ENCODE measurements at places on chromosomes 7 and 10.

DNA sequence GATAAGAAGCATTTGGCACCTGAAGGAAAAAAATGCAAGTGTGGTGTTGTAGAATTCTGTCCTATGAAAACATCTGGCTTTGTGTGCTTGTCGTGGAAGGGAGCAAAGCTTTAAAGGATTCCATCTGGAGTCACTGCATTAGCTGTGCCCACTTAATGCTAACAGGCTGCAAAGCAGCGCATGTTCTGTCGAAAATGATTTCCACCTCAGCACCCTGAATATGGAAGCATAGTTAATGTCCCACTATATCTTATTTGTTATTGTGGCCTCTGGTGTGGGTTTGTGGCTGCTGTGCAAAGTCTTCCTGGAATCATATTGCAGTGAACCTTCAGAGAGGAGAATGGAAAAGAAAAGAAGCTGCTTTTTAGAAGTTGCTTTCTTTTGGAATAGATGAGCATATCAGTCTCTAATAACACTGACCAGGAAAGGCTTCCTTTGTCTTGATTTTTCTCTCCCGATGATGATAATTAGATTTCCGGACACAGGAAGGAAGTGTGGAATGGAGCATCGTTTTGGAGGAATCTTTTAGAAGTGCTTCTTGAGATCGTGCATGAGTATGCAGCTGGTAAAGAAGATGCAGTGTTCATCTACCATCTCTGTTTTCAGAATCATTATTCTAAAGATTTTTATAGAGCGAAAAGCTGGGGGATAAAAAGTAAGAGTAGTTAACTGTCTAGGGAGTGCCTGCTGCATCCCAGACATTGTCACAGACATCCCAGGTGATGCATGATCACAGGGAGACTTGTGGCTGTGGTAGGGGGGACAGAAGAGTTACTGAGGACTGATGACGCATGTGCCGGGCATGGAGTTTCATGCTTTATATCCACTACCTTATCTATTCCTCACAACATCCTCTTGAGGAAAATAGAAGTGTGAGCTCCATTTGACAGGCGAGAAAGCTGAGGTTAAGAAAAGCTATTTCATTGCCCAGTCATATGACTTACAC lies 54.6 kb downstream of the TEX36 start:
- no peak for DNase-seq

- DNase-seq: no peak
Observed at GRCh38 chr10:70761031-70761601, 24.1 kb downstream of the TBATA start.

GRCh38 chr10:117718986-117719920 lies 176.7 kb downstream of the EMX2 start:
- no peak for DNase-seq

- DNase-seq: no peak
Observed at GRCh38 chr10:89078724-89079672, 88.4 kb downstream of the FAS start.

DNA sequence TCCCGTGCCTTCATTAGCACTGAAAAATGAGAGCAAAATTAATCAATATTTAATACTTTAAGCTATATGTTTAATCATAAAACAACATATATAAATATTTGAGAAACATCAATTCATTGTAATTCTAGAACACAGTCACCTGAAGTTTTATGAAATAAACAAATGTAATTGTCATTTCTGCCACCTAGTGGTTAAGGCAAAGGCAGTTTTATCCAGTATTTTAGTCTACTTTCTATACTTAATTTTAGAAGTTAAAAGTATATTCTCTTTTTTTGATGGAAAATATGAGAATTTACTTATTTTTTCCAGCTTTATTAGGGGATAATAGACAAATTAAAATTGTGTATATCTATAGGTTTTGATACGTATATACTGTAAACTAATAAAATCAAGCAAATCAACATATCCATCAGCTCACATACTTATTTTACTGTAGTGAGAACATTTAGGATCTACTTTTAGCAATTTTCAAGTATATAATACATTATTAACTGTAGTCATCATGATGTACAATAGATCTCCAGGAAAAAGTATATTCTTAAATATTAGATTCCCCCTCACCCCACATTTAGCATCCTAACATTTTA lies 16.9 kb downstream of the PCGF6 start:
- DNase-seq: no peak

DNA sequence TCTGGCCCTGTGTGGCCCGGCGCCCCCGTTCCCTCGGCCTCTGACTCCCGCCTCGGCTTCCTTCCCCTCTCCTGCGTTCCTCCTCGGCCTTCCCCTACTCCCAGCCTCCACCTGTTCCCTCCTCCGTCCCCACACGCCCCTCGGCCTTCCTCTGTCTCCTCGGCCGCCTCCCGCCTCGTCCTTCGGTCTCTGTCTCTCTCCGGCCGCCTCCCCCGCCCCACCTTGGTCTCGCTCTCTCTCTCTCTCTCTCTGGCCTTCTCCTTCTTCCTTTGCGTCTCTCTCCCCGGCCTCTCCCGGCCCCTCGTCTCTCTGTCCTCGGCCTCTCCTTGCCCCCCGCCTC lies 588 bp downstream of the GET4 start:
- DNase-seq: no peak

GRCh38 chr7:94396037-94396431 lies 1.3 kb downstream of the COL1A2 start:
- DNase-seq: no peak

DNA sequence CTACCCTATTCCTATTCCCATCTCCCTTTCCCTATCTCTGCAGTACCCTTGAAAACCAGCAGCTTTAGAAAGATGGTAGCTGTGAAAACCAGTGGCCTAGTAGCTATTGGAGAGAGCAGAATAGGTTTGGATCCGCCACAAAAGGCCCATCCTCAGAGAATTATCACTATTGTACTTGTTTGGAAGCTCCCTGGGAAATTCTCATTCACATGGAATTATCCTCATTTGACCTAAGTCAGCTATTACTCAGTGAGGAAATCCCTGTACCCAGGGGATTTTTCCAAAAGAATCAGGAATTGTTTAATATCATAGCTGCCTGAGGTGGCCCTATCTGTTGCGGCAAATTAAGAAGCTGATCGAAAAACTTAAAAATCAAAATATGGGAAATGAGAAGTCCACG lies 51.6 kb downstream of the DGKI start:
- DNase-seq: no peak

DNA sequence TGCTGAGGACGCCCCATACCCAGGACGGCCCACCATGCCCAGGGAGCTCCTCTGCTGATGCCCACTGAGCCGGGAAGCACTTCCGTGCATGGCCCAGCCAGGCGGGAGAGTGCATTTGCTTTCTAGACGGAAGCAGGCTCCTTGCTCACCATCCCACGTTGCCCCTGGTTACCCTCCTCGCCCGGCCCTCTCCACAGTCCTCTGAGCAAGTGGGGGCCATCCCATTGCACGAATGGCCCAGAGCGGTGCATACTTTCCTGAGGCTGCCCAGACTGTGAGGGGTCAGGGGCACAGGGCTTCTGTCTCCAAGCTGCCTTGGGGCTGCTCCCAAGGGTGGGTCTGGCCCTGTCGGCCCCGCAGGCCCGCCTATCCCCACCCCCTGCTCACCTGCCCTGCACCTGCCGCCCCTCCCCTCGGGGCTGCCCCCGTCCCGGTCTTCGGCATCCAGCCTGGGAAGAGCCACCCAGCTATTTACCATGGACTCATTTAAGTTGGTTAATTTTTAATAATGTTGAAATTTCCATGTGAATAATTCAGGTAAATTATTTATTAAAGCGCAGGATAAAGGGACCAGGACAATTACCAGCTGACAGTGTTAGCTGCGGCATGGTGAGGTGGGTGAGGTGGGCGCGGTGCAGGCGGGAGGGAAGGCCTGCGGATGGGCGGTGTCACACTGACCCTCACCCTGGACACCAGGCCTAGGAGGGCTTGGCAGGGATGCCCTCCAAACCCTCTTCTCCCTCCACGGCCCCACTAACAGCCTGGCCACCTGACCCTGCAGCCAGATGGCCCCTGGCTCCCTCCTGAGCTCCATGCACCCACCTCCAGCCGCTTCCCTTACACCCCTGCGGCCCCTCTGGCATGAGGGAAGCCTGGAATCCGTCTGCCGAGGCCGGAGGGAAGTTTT lies 104.4 kb downstream of the MICALL2 start:
- DNase-seq: no peak

DNA sequence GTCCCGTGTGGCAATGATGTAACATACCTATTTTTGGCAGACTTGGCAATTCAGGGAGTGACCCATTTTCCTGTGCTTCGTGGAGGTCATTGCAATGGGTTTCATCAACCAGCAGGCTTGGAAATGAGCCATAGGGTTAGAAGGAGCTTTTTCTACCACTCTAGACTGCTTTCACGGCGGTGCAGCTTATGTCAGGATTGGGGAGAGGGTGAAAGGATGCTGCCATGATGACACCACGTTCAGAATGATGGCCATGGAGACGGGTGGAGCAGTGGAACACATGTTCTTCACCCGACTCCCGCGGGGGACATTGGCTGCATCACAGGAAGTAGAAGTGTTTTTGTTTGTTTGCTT lies 220.2 kb downstream of the EMX2 start:
- DNase-seq: no peak

GRCh38 chr10:89207801-89208551 lies 859 bp upstream of the CH25H start:
- DNase-seq: no peak

DNA sequence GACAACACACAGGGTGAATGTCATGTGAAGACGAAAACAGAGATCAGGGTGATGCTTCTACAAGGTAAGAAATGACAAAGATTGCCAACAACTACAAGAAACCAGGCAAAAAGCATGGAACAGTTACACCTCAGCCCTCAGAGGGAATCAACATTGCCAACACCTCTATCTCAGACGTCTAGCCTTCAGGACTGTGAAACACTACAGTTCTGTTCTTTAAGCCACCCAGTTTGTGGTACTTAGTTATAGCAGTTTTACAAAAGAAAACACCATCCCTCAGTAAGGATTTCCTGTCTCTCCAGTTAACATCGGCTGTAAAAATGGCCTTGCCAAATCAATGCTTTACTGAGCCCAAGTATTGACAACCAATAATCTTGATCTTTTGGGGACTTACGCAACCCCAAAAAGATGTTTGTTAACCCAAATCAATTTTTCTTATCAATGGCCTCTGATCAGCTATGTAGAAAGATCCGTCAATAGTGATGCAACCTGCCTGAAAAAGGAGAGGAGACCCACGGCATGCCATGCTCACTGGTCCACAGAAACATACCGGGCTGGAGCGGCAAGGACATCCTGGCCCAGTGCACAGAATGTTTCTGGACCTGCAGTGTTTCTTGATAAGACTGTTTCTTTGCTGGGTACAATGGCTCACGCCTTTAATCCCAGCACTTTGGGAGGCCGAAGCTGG lies 44.0 kb downstream of the AKR1D1 start:
- no peak for DNase-seq

- DNase-seq: no peak
Observed at GRCh38 chr10:89653410-89653869, 8.4 kb upstream of the PANK1 start.

DNA sequence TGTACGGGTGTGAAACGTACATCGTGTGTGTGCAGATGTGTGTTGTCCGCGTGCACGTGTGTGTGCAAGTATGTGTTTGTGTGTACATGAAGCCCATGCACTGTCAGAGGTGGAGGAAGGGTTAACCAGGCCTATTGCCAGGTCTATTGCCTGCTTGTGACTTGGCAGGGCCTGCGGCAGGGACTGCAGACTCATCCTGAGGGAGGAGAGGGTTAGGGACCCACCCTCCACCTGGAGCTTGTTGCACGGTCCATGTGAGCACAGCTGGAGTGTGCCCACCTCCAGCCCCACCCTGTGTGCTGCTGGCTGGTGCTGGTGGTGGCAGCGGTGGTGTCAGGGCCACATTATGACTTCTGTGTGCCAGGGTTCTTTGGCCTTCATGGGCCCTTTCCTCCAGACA lies 7.1 kb upstream of the AQP1 start:
- DNase-seq: no peak

- no peak for DNase-seq
Observed at GRCh38 chr7:106418526-106418925, 133.7 kb upstream of the NAMPT start.

DNA sequence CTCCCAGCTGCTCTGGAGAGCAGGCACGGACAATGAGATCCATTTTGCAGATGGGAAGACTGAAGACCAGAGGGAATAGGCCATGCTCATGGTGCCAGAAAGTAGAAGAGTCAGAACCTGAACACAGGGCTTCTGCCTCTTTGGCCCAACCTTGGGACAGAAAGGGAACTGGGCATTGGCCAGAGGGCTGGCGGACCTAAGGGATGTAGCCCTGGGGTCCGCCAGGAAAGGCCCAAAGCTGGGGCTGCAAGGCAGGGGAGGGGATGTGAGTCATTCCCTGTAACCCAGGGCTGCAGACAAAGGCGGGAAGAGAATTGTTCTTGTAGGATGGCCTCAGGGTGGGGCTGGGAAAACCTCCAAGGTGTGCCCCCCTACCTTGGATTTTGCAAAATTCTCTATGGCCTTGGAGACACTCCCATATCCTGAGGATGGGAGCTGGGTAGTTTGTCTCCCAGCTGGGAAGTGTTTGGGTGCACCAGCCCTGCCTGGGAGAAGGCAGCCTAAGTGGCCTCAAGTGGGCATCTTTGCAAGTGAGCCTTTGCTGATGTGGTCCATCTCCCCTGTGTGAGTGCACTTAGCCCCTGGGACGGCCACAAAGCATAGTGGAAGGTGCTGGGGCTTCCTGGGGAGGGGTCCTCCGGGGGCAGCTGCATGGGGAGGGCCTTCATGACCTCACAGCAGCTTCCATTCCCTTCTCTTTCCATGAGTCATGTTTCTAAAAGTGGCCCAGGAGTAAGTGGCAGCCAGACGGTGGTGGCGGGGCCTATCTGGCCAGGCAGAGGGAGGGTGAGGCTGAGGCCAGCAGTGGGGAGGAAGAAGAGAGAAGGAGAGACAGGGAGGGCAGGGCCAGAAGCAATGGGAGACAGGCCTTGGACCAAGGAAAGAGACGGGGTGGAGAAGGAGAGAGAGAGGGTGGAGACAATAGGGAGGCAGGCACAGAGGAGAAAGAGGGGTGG lies 9.2 kb downstream of the AQP1 start:
- DNase-seq: no peak

- no peak for DNase-seq
Observed at GRCh38 chr10:98572594-98572993, 125.9 kb upstream of the HPS1 start.

DNA sequence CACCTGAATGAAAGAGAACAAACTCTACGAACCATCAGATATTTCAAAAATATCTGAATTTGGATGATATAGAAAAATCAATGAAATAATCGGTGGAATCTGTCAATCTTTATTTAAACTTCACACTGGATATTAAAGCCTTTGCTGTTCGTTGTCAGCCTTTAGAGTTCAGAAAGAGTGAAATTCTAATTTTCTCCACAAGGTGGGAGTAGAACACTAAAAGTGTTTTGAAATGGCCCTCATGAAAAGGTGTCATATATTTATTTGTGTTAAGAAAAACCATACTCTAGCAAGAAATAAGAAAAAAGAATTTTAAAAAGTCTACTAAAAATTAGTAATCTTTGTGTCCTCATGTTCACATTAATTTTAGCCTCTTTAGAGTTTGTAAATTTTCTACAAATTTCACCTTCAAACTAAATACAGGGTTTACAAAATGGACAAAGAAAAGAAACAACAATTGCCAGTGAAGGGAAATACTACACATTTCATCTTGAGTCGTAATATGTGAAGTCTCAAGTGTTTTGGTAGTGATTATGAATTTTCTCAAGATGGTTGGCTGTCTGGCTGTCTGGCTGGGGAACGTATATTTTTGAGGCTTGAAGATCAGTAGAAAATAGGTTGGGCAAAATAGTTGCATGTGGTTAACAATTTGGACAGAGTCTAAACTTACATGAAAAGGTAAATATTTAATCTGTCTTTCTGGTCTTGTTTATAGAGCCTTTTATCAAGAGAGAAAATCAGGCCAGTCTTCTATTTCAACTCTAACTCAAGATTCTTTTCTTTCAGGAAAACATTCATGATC lies 43.7 kb downstream of the DNAJB9 start:
- no peak for DNase-seq

GRCh38 chr10:101222683-101223273 lies 6.5 kb downstream of the LBX1 start:
- DNase-seq: no peak

Measured in activated CD8-positive, alpha-beta memory T cell treated with anti-CD3 and anti-CD28 coated beads for 48 hours (primary cell).